ENCODE measurements at places on chromosomes 7 and 10.
A peak's percentile ranks its signal among the peaks of the same experiment; 100 is the strongest.

GRCh38 chr7:81327468-81328266, 408.8 kb upstream of the SEMA3C start:
- DNase-seq: no peak

DNA sequence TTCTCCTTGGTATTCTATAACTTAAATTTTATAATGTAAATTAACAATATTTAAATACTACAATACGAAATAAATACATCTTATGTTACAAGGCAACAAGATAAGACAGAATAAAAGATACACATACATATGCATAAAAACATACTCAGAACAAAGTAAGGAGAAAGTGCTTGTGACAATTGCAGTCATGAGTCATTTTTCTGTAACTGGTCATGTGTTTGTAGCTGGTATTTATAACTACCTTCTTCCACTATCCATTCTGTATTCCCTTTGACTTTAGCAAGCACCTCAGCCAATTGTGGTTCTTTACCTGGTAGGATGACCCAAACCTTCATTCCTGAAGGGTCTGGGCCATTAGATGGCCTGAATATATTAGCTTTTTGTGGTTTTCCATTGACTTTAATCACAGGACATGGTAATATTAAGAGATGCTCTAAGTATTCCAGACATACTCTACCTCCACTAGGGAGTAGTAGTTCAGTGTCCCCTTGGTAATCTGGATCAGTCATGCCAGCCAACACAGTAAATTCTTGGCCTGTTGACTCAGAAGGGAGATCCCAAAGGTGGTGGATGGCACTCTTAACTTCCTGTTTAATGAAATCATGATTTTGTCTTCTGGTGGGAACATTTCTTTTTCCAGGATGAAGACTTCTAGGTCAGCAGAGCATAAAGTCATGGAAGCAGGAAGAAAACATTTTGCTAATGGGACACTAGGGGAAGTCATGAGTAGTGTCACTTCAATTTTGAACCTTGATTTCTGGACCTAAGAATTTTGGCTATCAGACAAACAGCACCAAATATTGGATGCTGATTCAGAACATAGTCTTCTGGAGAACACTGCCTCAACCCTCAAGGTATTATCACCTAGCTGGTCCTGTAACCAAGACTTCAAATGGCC, 733.7 kb upstream of the IGFBP3 start:
- no peak for DNase-seq

- no peak for DNase-seq
These were observed 901.8 kb upstream of the ZWINT start for GRCh38 chr10:57262892-57263291.

- peak; percentile 6 for DNase-seq
These were observed 52.6 kb upstream of the FAM180A start for GRCh38 chr7:135801045-135801693.

DNA sequence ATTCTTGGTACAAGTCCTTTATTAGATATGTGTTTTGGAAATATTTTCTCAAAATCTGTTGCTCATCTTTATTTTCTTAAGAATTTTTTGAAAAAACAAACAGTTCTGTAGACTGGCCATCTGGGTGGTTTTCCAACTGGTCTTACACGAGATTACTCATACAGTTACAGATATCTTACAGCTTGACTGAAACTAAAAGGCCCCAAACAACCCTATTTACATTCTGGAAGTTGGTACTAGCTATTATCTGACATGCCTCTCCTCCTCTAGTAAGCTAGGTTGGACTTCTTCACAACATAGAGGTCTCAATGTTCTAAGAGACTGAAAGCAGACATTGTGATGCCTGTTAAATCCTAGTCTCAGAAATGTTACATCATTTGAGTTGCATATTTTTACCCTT, 52.0 kb downstream of the ZNF22 start:
- DNase-seq: no peak

DNA sequence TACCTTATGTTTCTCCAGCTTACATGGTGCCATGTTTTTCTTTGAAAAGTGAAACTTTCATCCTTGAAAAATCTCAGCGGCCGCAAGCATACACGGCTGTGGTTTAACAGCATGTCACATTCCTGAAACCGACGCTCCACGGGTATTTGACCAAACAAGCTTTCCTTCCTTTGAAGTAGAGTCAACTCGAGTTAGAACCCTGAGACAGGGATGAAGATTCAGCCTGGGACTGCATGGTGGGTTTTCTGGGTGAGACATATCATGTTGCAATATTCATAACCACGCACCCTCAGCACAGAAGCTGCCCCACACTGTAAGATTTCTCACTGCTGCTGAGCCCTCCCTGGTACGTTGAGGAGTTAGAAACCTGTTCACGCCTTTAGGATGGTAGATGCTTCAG, 8.1 kb downstream of the CYP26A1 start:
- no peak for DNase-seq

GRCh38 chr7:33900501-33900900, 4.8 kb upstream of the BMPER start:
- DNase-seq: no peak

DNA sequence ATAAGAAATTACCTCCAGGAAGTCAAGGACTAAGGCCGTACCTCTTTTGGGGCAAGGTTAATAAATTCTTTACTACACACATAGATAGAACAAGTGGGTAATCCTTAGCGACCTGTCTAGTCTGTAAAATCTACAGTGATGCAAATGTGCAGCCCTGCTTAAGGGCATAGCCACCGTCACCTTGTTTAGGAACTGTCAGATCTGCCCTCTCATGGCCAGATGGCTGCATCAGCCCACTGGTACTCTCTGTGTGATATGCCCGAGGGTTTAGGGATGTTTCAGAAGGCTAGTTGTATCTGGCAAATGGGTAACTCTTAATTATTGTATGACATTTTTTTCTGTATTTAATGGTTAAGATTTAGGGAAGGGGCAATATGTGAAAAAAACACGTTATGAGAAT, 74.3 kb downstream of the NRG3 start:
- no peak for DNase-seq

- DNase-seq: no peak
These were observed 1.7 kb downstream of the HYCC1 start for GRCh38 chr7:23012186-23012585.

DNA sequence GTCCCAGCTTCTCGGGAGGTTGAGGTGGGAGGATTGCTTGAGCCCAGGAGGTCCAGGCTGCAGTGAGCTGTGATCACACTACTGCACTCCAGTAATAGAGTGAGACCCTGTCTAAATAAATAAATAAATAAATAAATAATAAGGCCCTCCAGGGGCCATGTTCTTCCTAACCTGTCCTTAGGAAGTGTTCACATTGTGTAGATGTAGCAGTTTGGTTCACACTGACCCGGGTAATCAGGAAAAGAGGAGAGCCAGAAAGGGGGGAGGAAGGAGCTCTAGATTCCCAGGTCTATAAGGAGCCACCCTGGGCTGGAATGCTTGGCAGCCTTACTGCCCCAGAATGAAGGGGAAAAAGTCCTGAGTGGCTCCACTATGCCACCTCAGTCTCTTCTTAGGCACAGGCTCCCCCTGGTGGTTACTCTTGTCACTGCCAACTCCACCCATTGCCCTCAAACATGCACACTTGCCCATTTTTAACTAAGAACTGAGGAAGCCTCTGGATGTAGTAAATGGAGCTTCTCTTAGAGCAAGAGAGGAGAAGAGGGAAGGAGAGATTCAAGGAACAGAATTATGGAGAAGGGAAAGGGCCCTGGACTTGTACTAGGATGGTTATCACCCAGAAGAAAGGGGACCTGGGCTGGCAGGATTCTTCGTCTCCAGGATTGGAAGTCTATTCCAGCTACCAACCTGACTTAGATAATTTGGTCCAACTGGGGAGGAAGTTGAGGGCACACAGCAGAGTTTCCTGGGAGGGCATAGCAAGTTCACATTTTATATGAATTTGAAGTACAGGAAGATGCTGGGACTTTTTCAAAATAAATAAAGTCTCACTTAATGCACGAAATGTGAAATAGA, 7.8 kb downstream of the HPS6 start:
- peak; percentile 62 for DNase-seq

DNA sequence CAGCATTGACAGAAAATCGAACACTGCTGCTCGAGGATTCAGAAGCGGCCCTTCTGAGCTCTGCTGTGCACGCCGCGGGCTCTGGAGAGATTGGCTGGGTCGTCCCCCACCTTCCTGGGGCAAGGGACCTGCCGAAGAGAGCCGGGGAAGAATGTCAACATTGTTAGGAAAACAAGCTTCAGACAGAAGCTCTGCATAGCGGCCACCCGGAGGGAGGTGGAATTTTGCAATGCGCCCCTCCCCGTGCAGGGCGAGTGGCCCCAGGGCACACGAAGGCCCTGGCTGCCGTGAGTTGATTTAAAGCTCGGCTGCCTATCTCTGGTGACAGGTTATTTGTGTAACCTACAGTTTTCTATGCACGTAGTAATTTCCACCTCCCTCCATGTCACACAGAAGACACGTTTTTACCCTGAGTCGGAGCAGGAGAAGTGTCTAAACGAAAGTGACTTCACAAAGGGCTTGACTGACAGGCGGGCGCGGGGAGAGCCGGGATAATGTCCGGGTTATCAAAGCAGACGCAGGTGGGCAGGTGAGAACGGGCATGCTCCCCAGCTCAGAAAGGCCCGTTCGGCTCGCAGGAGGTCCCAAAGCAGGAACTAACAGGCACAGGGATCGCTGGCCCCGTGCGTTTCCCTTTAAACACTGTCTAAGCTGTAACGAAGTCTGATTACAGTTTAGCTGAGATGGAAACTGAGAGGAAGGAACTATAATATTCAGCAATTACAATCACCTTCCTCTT, 84.6 kb downstream of the PDGFA start:
- no peak for DNase-seq

GRCh38 chr10:77328272-77328816, 309.3 kb downstream of the KCNMA1 start:
- no peak for DNase-seq

- no peak for DNase-seq
These were observed 565 bp downstream of the STRIP2 start for GRCh38 chr7:129434675-129435318.

- DNase-seq: no peak
These were observed 26.1 kb downstream of the ABCB1 start for GRCh38 chr7:87574630-87575029.

GRCh38 chr10:113108194-113108835, 158.3 kb downstream of the TCF7L2 start:
- DNase-seq: peak; percentile 44

GRCh38 chr10:17443707-17444387, 10.5 kb downstream of the ST8SIA6 start:
- DNase-seq: no peak

Measured in substantia nigra (tissue), 51 donors.